ENCODE measurements at places on chromosomes 16 and 17. TPM values are rescaled to one million over a fixed set of nuclear protein-coding genes. Genes with fewer than 3 reads are reported as not detected.

DNA sequence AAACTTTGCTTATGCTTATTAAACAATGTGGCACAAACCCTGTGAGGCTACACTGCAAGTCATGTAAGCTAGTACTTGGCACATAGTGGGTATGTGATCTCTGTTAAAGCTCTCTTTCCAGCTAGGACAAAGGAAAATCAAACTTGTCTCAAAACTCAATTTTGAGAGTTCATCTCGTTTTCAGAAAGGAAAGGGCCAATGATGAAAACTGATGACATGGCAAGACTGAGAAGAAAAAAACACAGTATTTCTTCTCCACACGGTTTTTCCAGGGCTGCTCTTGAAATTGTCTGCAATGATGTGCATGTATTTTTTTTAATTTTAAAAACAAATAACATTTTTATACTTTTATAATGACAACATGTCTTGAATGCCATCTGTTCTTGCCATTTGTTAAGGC is 389.8 kb downstream of the CA10 start:
- DNase-seq, result no peak
- H3K27ac ChIP-seq, result no peak overlapping the region

- H3K4me1 ChIP-seq, result peaks cover 17% of the 10 kb centered on the region
- peak overlapping the region; percentile 22 for H3K4me3 ChIP-seq
- peaks cover 36% of the 10 kb centered on the region for H3K36me3 ChIP-seq
- peak overlapping the region; percentile 66 for H3K27ac ChIP-seq
- no peak for DNase-seq
- no peaks in the 10 kb centered on the region for H3K27me3 ChIP-seq
These were observed 358.3 kb downstream of the SEC14L1 start for GRCh38 chr17:77498791-77499698.

The MYLK3 gene
- total RNA-seq, result 0.02 TPM

DNA sequence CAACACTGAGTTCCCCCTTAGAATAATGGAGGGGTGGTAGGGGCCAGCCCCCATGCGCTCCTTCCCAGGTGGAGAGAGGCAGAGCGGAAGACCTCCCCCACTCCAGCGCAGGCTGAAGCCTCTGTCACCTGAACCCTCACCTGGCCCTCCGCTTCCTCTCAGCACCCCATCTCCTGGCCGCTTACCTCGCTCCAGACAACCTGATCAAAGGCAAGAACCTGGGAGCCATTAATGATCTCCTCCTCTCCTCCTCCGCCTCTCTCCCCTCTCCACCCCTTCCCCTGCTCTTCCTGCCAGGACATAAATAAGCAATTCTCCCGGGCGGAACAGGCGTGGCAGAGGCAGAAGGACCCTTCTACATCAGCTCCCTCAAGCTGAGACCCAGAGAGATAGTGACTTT is 110.2 kb upstream of the LHX1 start:
- no peak overlapping the region for H3K4me3 ChIP-seq
- no peaks in the 10 kb centered on the region for H3K36me3 ChIP-seq
- H3K27ac ChIP-seq, result no peak overlapping the region

- peaks cover 48% of the 10 kb centered on the region for H3K4me1 ChIP-seq
- H3K27me3 ChIP-seq, result no peaks in the 10 kb centered on the region
- H3K36me3 ChIP-seq, result peaks cover 24% of the 10 kb centered on the region
- H3K4me3 ChIP-seq, result no peak overlapping the region
- no peak overlapping the region for H3K27ac ChIP-seq
These were observed 154.8 kb downstream of the XYLT1 start for GRCh38 chr16:17316005-17316404.

The RHBDL3 gene
- total RNA-seq, result 0.67 TPM

DNA sequence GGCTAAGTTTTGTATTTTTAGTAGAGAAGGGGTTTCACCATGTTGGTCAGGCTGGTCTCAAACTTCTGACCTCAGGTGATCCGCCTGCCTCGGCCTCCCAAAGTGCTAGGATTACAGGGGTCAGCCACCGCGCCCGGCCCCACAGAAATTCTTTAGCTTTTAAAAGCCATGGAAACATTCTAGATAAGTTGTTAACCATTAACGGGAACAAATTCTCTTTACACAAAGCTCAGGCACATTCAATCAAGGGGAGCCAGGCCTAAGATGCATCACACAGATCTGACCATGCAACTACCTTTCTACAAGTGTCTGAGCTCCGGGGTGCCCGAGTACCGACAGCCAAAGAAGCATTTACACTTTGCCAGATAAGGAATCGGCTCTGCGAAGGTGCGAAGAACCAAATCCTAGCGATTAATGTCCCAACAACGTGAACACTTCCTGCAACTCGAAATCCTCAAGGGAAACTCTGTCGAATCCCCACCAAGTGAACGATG is 1.0 kb downstream of the EMC8 start:
- peak overlapping the region; percentile 84 for H3K27ac ChIP-seq
- H3K27me3 ChIP-seq, result no peaks in the 10 kb centered on the region
- peaks cover 34% of the 10 kb centered on the region for H3K36me3 ChIP-seq
- no peak for DNase-seq

DNA sequence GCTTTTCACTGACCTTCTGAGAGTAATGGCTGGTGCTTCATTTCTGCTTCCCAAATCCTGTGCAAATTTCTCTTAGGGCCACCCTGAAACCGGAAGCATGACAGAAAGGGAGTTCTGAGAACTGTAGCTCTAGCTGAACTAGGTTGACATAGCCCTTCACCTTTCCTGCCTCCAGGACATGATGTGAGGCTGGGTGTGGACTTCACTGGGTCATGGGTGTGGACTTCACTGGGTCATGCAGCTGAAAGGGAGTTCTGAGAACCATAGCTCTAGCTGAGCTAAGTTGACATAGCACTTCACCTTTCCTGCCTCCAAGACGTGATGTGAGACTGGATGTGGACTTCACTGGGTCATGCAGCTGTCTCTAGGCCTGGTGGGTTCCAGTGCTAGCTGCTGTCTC is 54.3 kb upstream of the NLRP1 start:
- no peaks in the 10 kb centered on the region for H3K36me3 ChIP-seq
- H3K4me3 ChIP-seq, result no peak overlapping the region
- no peaks in the 10 kb centered on the region for H3K4me1 ChIP-seq
- peaks cover 18% of the 10 kb centered on the region for H3K27me3 ChIP-seq

GRCh38 chr17:75652934-75653549 is 13.9 kb downstream of the RECQL5 start:
- peaks cover 11% of the 10 kb centered on the region for H3K4me1 ChIP-seq
- no peak overlapping the region for H3K4me3 ChIP-seq
- DNase-seq, result peak; percentile 40

DNA sequence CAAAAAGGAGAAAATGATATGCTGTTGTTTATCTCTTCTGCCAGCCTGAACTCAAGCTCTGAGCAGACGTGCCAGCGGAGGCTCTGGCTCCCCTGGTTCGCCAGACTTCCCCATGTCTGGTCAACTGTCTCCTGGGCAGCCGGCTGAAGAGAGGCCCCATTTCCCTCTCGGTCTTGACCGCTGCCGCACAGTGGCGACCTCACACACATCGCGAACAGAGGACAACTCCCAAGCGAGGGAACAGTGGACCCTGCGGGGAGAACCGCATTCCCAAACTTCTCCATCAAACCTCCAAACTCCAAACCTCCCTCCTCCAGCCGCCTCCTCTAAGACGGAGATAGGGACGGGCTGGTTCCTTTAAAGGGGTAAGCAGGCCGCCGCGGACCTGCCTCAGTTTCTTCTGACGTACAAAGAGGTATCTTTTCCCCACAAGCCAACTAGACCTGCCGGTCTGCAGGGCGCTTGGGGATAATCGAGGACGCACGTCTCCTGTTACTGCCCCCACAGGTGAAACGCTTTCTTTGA is 24.9 kb upstream of the RFFL start:
- peaks cover 55% of the 10 kb centered on the region for H3K4me1 ChIP-seq
- DNase-seq, result no peak
- H3K4me3 ChIP-seq, result peak overlapping the region; percentile 87
- peak overlapping the region; percentile 89 for H3K27ac ChIP-seq
- no peaks in the 10 kb centered on the region for H3K27me3 ChIP-seq

The RAMP2 gene
- total RNA-seq, result not detected

DNA sequence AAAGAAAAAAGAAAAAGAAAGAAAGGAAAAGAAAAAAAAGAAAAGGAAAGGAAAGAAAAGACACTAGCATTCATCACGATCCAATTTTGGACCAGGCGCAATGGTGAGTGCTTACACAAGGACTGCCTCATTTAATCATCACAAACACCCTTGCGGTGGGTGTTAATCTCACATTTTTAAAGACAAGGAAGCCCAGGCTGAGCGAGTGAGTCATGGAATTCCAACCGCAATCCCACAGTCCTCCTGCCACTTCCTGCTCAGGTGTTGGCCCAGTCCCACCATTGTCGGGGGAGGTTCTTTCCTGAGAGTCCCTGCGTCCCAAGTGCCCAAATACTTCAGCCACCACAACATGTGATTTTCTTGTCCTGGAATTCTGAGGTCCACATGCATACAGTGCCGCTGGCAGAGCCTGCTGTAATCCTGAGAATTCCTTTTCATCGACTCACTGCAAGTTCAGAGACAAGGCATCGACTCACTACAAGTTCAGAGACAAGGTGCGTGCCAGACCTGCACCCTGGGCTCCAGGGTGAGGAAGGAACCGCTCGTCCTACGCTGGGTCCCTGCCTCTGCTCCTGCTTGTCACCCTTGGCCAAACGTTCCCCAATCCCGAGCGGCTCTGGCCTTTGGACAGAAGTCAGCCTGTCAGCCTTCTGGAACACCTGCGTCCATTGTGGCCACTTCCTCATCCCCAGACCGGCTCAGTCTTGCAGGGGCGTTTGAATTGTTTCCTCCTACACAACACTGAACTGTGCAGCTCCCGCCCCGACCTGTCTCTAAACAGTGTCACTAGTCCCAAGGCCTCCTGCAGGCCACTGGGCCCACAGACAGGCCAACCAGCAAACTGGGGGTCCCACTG is 5.8 kb downstream of the ZG16B start:
- no peak overlapping the region for H3K4me3 ChIP-seq
- DNase-seq, result no peak
- H3K27me3 ChIP-seq, result peaks cover 5% of the 10 kb centered on the region
- H3K27ac ChIP-seq, result no peak overlapping the region
- H3K4me1 ChIP-seq, result peaks cover 5% of the 10 kb centered on the region
- H3K36me3 ChIP-seq, result no peaks in the 10 kb centered on the region

DNA sequence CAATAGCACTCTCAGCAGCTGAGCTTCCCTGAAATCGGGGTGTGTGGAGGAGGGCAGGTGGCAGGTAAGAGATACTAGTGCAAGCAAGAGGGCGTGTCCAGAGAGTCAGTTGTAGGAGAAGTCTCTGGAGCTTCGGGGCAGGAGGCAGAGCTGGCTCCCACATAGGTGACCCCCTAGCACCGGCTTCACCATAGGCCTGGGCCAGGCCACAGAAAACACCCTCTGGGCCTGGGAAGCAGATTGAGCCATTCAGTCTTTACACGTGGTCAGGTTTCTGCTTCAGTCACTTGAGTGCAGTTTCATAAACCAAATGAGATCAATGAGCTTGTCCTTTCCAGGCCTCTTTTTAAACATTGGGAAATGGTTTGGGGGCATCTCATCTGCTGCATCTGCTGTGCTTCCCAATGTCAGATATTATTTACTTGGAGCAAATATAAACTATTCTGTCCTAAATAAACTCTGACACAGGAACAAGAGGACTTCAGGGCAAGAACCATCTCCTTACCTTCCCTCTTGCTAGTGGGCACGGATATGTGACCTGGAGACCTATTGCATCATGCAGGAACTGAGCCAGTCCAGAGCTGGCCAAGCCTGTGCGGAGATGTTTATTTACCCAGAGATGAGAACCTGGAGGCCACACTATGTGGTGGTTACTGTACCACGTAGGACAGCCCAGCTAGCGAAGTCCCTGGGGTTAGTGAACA is 16.1 kb downstream of the CCR7 start:
- peaks cover 47% of the 10 kb centered on the region for H3K36me3 ChIP-seq
- H3K4me3 ChIP-seq, result no peak overlapping the region
- H3K4me1 ChIP-seq, result peaks cover 91% of the 10 kb centered on the region
- peak; percentile 18 for DNase-seq
- peak overlapping the region; percentile 88 for H3K27ac ChIP-seq
- H3K27me3 ChIP-seq, result no peaks in the 10 kb centered on the region

DNA sequence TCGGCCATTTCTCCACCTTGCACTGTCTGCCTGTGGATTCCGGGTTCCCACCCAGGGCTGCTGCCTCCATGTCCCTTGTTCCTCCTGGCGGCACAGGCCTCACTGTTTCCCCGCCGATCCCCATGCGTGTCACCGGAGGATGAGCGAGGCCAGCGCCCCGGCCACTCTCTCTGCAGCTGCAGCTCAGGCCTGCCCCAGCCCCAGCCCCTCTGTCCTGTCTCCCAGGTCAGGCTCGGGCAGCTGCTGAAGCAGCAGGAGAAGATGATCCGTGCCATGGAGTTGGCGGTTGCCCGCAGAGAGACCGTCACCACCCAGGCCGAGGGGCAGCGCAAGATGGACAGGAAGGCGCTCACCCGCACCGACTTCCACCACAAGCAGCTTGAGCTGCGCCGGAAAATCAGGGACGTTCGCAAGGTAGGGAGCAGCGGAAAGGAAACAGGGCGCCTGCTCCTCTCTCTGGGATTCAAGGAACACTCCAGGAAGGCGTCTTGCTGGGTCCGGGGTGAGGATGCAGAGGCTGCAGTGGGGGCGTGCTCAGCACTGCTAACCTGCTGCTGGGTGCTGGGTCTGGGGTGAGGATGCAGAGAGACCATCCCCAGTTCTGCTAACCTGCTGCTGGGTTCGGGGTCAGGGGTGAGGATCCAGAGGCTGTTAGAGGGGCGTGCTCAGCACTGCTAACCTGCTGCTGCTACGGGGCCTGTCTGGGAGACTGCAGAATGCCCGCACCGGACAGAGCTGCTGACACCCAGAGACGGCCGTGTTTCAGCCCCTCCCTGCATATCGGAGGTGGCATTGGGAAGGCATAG is 6.1 kb upstream of the GAA start:
- H3K36me3 ChIP-seq, result no peaks in the 10 kb centered on the region
- no peak for DNase-seq
- H3K4me3 ChIP-seq, result no peak overlapping the region
- H3K27me3 ChIP-seq, result peaks cover 5% of the 10 kb centered on the region

GRCh38 chr17:8855477-8856204 is 11.8 kb downstream of the PIK3R6 start:
- H3K4me3 ChIP-seq, result no peak overlapping the region

The ERN2 gene
- total RNA-seq, result not detected

The C17orf58 gene
- total RNA-seq, result 3.5 TPM

DNA sequence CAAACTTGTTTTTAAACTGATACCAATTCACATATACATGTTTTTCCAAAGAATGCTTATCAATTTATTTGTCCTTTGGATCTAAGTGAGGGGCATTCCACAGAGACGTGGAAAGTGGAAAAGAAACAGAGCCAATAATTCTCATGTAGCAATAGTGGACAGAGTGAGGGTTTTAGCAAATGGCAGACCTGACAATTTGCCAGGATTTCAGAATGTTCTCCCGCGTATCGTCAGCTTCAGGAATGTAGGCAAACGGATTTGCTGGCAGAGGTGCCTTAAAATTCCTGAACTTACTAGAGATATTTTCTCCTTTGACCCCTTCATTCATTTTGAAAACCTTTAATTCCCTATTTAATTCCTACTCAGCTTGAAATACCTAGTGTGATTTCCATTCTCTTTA is 193.4 kb upstream of the CPHXL start:
- H3K36me3 ChIP-seq, result no peaks in the 10 kb centered on the region
- no peak overlapping the region for H3K27ac ChIP-seq
- no peaks in the 10 kb centered on the region for H3K27me3 ChIP-seq
- no peak for DNase-seq
- no peaks in the 10 kb centered on the region for H3K4me1 ChIP-seq

GRCh38 chr17:50326831-50327364 is 19.0 kb upstream of the XYLT2 start:
- no peak overlapping the region for H3K27ac ChIP-seq
- no peaks in the 10 kb centered on the region for H3K4me1 ChIP-seq
- no peak overlapping the region for H3K4me3 ChIP-seq
- H3K36me3 ChIP-seq, result no peaks in the 10 kb centered on the region
- no peaks in the 10 kb centered on the region for H3K27me3 ChIP-seq
- DNase-seq, result no peak

GRCh38 chr17:39963829-39964228 is 1.0 kb downstream of the GSDMA start:
- peaks cover 23% of the 10 kb centered on the region for H3K4me1 ChIP-seq
- H3K27me3 ChIP-seq, result peaks cover 6% of the 10 kb centered on the region

The ALOX15 gene
- total RNA-seq, result not detected
